Midbrain (tissue), 1 donor: ENCODE measurements at places on chromosomes 5 and 9.

DNA sequence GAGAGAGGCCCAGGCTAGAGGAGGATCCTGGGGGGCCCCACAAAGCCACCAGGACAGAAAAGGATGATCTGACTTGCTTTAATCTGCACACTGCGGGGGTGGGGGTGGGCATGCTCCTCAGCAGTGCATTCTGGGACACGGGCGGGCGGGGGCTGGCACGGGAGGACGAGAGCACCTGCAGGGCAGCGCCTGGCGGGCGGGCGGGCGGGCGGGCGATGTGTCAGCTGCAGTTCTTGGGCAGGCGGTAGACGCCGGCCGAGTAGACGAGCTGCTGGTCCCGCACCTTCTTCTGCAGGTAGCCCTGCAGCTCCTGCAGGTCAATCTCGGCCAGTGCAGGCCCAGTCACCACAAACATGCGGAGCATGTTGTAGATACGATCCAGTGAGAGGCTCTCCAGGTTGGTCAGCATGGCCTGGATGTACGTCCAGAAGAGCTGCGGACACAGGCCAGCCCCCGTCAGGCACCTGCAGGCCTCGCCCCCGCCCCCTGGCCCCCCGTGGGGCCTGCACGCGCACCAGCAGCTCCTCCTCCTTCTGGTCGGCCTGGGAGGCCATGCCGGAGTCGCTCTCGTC is 3.0 kb upstream of the TMEM210 start:
- DNase-seq, result no peak

GRCh38 chr9:96163712-96164111 is 138.3 kb downstream of the HSD17B3 start:
- DNase-seq, result no peak

DNA sequence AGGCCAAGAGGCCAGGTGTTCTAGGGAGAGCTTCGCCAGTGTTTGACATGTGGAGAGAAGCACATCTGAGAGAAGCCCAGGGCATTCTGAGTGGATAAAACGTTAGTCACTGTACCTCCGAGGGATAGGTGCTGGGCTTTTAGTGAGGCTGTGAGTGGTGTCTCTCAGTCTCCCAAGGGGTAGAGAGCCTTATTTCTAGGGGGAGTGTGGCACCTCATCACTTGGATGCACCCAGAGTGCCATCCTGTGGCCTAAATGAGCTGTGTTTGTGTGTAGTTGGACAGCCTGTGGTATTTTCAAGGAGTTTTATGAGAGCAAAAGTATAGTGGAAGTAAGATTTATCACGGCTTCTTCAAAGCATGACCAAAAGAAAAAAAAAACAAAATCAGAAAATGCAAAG is 1046.9 kb upstream of the WWC1 start:
- no peak for DNase-seq

DNA sequence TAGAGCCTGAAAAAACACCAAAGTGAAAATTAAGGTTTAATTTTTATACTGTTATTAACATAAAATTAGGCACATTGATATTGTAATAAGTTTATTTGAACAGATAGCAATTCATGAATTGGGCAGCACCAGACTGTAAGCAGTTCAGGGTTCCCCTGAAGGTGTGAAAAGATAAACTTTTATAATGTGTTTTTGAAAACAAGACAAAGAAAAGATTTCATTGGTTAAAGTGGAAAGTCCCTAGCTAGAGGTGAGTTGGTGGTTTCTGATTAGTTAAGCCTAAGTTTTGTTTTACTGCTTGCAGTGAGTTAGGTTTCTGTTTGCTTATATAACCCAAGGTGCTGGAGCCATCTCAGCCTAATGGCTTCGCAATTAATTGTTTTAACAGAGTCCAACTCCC is 96.5 kb upstream of the RPS23 start:
- DNase-seq, result no peak

DNA sequence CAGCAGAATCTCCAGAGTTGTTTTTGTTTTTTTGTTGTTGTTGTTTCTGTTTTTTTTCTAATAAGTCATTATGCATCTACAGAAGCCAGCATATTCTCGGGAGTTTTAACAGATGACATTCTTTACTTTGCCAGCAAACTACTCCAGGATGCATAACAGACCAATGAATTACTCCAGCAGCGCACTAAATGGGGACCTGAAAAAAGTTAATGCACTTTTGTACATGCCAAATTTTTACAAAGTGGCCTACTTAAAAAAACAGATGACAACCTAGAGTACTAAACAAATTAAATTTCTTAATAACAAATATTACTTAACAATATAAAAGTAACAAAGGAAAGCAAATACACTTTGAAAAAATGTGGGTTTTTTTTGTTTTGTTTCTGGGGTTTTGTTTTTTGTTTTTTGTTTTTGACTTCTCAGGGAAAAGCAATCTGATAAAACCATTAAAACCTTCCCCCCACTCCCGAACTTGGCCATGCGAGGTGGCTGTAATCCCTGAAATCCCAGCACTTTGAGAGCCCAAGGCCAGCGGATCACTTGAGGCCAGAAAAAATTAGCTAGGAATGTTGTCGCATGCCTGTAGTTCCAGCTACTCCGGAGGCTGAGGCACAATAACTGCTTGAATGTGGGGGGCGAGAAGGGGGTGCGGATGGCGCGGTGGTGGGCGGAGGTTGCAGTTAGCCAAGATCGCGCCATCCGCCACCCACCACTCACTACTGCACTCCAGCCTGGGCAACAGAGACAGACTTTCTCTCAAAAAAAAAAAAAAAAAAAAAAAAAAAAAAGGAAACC is 352.4 kb downstream of the CETN3 start:
- no peak for DNase-seq

DNA sequence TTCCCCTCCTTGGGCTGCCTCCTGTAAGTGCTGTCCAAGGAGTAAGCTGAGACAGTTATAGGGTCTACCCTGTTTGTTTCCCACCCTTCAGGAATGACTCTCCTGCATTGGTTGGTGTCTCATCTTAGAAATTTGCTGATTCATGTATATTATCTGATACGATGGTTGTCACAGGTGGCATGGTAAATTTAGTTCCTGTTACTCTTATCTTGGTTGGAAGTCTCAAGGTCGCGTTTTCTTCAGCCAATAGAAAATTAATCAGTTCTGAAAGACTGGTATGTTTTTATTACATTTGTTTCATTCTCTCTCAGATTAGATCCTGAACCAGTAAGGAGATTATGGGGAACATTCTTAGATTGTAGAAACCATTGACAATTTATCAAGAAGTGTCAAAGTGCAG is 42.7 kb downstream of the SCGB3A1 start:
- DNase-seq, result no peak

DNA sequence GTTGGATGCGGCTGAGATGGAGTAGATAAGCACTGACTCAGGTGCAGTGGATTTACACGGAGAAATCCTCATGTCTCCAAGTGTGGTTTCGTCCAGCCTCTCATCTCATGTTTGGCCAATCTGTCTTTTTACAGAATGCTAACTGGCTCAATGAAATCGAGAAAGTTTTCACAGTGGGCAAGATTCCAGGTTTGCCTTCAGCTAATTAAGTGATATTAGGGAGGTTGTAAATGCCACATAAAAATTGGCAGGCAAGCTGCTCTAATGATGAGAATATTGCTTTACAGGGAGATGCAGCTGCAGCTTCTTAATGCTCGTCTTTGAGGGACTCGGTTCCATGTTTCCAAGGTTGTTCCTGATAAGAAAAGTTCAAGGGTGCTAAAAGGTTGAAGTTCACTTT is 23.7 kb downstream of the BARHL1 start:
- DNase-seq, result no peak

DNA sequence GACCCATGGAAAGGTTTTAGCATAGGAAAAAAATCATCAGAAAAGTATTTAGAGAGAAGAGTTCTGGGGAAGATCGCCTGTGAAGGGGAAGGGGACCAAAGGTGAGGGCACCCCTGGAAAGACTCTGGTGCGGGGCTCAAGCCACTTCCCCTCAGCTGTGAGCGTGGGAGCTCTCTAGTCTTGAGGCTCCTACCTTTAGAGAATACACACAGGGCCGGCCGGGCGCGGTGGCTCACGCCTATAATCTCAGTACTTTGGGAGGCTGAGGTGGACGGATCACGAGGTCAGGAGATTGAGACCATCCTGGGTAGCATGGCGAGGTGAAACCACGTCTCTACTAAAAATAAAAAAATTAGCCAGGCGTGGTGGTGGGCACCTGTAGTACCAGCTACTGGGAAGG is 6.9 kb downstream of the TRIM41 start:
- DNase-seq, result no peak

DNA sequence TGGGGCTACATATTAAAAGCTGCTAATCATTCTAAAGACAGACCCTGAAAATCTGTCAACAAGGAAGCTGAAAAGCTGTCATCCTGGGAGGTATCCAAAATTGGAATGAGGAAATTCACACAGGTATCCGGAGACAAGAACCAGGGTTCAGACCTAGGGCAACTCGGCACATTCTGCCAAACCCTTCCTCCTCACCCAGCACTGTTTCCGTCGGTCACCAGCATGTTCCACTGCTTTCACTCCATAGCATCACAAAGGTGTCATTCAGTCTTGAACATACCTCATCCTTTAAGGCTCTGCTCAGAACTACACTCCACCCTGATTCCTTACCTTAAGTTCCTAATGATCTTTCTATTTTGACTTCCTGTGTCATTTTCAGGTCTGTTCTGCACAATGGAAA is 153.1 kb upstream of the RASA1 start:
- DNase-seq, result no peak

- DNase-seq, result no peak
Observed at GRCh38 chr5:149071216-149071615, 8.4 kb upstream of the SH3TC2 start.
